ENCODE measurements at places on chromosomes 3 and 15. TPM values are rescaled to one million over a fixed set of nuclear protein-coding genes. Genes with fewer than 3 reads are reported as not detected.

ADGRG7 gene
- not detected for polyA plus RNA-seq

GRCh38 chr3:188176476-188176875 lies 22.5 kb downstream of the LPP start:
- no peaks in the 10 kb centered on the region for H3K36me3 ChIP-seq
- H3K27ac ChIP-seq, result no peak overlapping the region
- peaks cover 9% of the 10 kb centered on the region for H3K4me1 ChIP-seq
- DNase-seq, result no peak
- H3K27me3 ChIP-seq, result no peaks in the 10 kb centered on the region
- no peak overlapping the region for H3K4me3 ChIP-seq

KNG1 gene
- polyA plus RNA-seq, result not detected

MAGI1 gene
- polyA plus RNA-seq, result not detected

DNA sequence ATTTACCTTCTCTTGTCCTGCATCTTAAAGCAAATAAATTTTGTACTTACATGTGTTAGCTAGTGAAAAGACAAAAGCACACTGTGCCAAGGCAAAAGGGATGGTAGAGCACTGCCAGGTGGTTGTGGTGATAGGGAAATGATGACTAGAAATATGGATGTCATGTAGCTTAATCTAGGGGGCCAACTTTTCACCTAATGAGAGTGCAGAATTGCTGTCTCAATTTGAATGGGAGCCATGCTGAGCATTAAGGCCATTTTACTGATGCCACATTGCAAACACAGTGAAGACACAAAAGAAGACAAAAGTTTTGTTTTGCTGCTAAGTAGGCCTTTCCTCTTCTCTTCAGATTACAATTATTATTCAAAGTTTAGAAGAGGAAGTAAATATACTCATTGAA lies 274.7 kb downstream of the PDCD6IP start:
- DNase-seq, result no peak
- H3K36me3 ChIP-seq, result no peaks in the 10 kb centered on the region
- H3K4me3 ChIP-seq, result no peak overlapping the region
- H3K27ac ChIP-seq, result no peak overlapping the region
- H3K27me3 ChIP-seq, result no peaks in the 10 kb centered on the region

MKRN3 gene
- polyA plus RNA-seq, result 3.2 TPM

DNA sequence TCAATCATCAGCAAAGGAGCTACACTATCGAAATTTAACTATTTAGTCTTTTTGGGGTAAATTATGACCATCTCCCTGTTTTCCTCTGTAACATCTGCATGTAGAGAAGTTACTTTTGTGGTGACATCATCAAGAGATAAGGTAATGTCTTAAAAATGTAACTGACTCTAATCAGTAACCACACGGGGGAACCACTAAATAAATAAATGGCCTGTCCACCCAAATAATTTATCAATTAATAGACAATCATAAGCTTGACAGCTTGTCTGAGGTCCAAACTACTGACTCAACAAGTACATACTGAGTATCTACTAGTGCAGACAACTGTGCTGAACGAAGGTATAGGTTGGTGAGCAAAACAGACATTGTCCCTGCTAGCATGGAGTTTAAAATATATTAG lies 219.3 kb downstream of the SLC9A9 start:
- H3K27me3 ChIP-seq, result no peaks in the 10 kb centered on the region
- no peak overlapping the region for H3K27ac ChIP-seq
- no peaks in the 10 kb centered on the region for H3K4me1 ChIP-seq

DNA sequence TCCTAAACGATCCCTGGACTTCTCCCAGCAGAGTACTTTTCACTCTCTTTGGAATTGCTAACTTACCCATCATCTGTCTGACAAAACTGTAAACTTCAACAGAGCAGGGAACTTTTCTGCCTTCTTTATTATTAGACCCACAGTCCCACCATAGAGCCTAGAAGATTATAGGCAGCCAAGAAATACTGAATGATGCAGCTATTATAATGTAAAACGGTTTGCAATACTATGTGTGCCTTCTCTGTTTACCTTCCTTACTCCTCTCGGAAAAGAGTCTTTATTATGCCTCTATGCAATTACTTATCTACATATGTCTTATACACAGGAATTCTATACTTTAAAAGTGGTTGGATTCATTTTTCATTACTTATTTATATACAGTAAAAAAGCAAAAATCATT lies 36.0 kb downstream of the SHQ1 start:
- H3K4me1 ChIP-seq, result no peaks in the 10 kb centered on the region
- H3K36me3 ChIP-seq, result peaks cover 18% of the 10 kb centered on the region
- DNase-seq, result no peak
- no peaks in the 10 kb centered on the region for H3K27me3 ChIP-seq

- no peak for DNase-seq
- no peaks in the 10 kb centered on the region for H3K36me3 ChIP-seq
- no peaks in the 10 kb centered on the region for H3K27me3 ChIP-seq
These were observed 51.5 kb upstream of the COL6A6 start for GRCh38 chr3:130465521-130465920.

SERPINI1 gene
- 6.8 TPM for polyA plus RNA-seq

DNA sequence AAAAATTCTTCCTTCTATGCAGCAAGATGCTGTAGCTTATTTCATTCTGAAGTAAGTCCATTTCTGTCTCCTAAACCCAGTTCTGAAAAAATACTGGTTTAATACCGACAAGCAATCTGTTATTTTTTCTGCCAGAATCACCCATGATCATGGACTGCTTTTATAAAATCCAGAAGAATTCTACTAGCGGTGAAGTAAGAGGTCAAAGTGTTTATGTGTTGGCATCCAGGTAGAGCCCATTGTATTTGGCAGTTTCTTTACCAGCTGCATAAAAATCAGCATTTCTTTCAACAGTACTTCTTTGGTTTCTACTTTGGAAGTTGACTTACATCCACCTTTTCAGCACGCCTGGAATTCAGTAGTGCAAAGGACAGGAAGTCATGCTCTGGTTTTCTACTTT lies 484.8 kb downstream of the NAALADL2 start:
- H3K27ac ChIP-seq, result no peak overlapping the region
- no peaks in the 10 kb centered on the region for H3K4me1 ChIP-seq
- no peak for DNase-seq
- no peak overlapping the region for H3K4me3 ChIP-seq
- H3K36me3 ChIP-seq, result no peaks in the 10 kb centered on the region
- H3K27me3 ChIP-seq, result no peaks in the 10 kb centered on the region

GRCh38 chr15:57079446-57079845 lies 161.0 kb downstream of the TCF12 start:
- peaks cover 4% of the 10 kb centered on the region for H3K4me1 ChIP-seq
- peak; percentile 7 for DNase-seq
- H3K27me3 ChIP-seq, result no peaks in the 10 kb centered on the region
- H3K36me3 ChIP-seq, result no peaks in the 10 kb centered on the region

PXYLP1 gene
- polyA plus RNA-seq, result 15.8 TPM

DNA sequence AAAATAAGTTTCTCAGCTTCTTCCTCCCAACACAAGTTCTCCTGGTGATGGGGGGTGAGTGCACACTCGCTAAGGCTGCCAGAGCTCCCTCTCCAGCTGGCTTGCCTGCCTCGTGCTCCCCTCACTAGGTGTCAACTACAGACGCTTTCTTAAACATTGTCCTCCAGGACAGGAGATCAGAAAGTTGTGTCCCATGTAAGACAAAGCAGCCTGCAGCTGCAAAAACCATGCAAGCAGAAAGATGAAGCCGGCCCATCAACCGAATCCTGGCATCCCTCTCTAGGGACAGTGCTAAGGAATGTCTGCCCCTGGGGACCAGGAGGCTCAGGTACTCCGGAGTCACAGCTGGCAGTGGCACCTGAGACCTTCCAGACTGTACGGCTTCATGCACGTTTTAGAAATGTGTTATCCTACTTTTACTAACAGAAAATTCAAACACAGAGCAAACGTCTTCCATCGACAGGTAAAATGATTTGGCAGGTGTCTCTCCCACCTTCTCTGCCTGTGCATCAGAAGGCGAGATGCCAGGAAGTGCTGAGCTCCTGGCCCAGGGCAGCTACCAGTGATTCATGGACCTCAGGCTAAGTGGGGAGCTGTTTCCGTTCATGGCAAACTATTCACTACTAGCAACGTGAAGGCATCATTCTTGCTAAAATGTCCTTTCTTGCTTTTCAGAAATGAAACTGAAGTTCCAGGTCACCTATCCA lies 246.1 kb downstream of the ADAMTS17 start:
- H3K27ac ChIP-seq, result no peak overlapping the region
- no peaks in the 10 kb centered on the region for H3K27me3 ChIP-seq
- no peaks in the 10 kb centered on the region for H3K36me3 ChIP-seq
- H3K4me1 ChIP-seq, result no peaks in the 10 kb centered on the region
- H3K4me3 ChIP-seq, result no peak overlapping the region
- no peak for DNase-seq

PLSCR2 gene
- polyA plus RNA-seq, result 0.30 TPM

DNA sequence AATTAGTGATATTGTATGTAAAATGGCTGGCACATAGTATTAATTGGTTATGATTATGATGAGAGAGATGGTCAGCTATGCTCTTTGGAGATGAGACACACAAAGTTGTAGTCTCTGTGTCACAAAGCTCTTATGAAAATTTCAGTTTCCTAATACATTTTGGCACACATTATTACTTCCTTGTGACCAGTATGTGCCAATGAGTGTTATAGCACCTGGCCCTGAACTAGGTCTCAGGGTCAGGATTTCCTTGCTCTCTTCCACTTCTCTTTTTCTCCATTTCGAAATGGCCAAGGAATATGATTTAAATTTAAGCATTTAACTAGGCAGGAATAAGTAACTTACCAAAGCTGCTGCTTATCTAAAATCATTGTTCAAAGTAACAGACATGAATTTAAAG lies 28.0 kb downstream of the TIPARP start:
- no peak overlapping the region for H3K4me3 ChIP-seq
- no peaks in the 10 kb centered on the region for H3K36me3 ChIP-seq
- H3K27me3 ChIP-seq, result no peaks in the 10 kb centered on the region
- no peak overlapping the region for H3K27ac ChIP-seq
- H3K4me1 ChIP-seq, result no peaks in the 10 kb centered on the region
- DNase-seq, result no peak

DTX3L gene
- 31.2 TPM for polyA plus RNA-seq

DNA sequence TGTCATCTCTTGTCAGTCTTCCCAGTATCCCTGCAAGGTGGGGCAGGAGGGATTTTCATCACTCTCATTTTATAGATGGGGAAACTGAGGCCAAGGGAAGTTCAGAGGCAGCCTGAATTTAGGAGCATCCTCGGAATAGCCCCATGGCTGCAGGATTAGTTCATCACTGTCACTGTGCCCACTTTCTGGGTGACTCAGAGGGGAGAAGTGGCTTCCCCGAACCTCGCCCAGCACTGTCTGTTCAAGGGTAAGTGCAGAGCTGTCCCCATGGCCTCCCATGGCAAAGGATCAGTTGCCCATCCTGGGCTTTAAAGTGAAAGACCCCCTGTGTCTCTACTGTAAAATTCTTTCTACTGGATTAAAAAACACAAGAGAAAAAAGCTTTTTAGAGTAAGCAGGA lies 60.0 kb upstream of the SEC13 start:
- H3K4me1 ChIP-seq, result no peaks in the 10 kb centered on the region
- no peak overlapping the region for H3K27ac ChIP-seq
- no peak for DNase-seq
- H3K27me3 ChIP-seq, result no peaks in the 10 kb centered on the region
- H3K36me3 ChIP-seq, result no peaks in the 10 kb centered on the region

DNA sequence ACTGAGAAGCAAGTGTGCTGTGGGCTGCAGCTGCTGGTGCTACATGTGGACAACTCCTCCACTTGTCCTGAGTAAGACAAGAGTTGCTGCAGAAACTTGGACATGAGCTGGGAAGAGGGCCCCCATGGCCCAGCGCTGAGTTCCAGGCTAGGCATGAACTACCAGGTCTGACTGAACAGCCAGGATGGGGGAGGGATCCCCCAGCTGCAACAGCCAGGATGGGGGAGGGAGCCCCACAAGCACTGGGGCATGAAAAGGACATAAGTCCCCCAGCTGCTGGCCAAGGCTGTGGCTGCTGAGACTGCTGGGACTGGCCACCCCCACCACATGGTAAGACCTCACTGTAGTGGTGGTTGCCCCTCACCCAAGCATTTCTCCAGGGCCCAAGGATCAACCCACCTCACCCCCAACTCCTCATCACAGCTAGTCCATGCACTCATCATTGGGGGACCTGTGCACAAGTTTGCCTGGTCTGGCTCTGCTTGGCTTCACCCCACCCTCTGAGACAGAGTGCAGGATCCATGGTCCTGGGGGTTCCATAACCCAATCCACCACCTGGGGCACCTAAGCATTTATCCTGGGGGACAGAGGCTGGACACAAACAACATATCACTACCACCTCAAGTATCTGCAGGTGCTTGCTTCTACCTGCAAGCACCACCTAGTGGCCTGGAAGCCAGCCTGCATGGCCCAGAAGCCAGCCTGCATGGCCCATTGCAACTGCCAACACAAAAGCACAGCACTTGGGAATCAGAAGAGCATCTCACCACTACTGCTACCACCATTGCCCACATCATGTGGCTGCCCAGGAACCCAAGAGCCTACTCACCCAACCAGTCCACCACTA lies 84.5 kb upstream of the STT3B start:
- no peaks in the 10 kb centered on the region for H3K27me3 ChIP-seq
- H3K36me3 ChIP-seq, result no peaks in the 10 kb centered on the region
- no peak overlapping the region for H3K4me3 ChIP-seq
- H3K4me1 ChIP-seq, result peaks cover 11% of the 10 kb centered on the region
- no peak for DNase-seq

CLDN11 gene
- polyA plus RNA-seq, result not detected

ETV5 gene
- polyA plus RNA-seq, result not detected

DNA sequence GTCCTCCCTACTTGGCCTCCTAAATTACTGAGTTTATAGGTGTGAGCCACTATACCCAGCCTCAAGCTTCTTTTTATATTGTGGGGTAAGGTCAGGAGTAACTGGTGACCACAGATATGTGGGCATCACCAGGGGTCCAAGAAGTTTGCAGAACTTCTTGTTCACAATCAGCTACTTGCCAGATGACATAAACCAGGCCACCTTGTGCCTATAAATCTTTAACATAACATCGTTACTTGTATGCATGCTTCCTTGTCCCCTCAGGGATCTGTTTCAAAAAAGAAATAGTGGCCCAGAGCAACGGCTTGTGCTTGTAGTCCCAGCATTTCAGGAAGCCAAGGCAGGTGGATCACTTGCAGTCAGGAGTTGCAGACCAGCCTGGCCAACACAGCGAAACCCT lies 115.1 kb upstream of the FAM174B start:
- no peak overlapping the region for H3K4me3 ChIP-seq
- H3K36me3 ChIP-seq, result no peaks in the 10 kb centered on the region
- no peak for DNase-seq
- H3K27ac ChIP-seq, result no peak overlapping the region
- H3K27me3 ChIP-seq, result no peaks in the 10 kb centered on the region

DNA sequence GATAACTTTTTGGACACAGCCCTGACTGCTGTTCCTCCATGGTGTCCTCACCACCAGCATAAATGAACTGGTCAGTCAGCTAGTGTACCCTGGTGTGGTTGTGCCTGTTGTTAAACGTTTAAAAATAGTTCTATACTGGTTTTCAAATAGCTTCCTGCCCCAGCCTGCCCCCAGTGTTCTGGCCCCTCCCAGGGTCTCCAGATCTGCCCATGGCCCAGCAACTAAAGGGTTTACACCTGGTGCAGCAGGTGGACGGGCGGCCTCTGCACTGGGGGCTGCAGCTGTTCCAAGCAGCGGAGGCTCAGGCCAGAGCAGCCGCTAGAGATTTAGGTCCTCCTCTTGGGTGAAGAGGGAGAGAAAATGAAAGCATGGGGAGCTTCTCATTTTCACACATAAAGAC lies 6.1 kb upstream of the NR2E3 start:
- no peak overlapping the region for H3K27ac ChIP-seq
- DNase-seq, result no peak
- no peak overlapping the region for H3K4me3 ChIP-seq
- H3K4me1 ChIP-seq, result no peaks in the 10 kb centered on the region
- no peaks in the 10 kb centered on the region for H3K27me3 ChIP-seq

CAMK1 gene
- 0.85 TPM for polyA plus RNA-seq
